ENCODE measurements at places on chromosomes 1 and 21.

DNA sequence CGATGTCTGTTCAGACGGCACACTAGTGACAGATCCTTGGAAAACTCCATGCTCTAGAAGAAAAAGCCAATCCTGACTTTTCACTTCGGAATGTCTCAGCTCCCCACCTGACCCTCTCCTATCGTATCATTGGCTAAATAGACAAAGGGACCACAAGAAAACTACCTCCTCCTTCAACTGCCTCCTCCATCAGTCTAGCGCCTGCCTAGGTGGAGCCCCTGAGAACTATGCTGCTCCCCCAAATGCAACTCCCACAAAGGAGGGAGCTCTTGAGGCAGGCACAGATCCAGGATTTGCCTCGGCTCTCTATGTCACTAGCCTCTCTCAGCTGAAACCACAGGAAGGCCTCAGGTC is 148.4 kb downstream of the TOMM20 start:
- DNase-seq: no peak

DNA sequence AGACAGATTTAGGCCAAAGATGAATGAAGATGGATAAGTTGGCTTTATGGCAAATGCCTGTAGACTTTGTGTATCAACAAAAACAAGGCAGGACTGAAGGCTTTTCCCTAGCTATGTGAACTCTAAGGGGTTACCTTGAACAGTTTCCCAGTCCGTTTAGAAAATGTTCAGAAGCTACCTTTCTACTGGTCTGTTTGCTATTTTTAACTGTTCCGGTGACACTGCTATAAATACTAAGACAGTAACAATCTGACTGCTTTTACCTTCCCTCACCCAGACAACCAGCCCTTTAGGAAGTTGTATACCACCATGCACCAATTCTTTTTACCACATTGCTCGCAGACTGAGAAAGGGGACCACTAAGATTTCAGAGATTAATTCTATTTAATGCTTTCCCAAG is 102.2 kb downstream of the PHTF1 start:
- no peak for DNase-seq

DNA sequence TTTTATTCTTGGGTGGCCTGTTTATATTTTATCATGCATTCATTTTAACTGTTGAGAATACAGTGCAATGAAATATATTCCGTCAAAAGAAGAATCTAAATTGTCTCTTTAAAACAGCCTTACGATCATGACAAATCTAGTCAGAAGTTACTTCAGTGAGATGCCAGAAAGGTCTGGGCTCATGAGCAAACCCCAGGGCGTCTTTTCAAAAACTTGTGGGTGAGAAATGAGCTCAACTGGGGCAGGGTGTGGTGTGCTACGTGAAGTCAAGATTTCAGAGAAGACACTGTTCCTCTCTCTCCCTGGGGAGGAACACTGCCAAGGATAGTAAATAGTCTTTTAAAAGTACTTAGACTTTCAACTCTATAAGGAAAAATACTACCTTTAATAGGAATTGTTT is 13.4 kb upstream of the UAP1 start:
- DNase-seq: peak; percentile 81

GRCh38 chr1:207863893-207864535 is 46.9 kb downstream of the CD34 start:
- no peak for DNase-seq

GRCh38 chr1:9263276-9263855 is 28.8 kb downstream of the H6PD start:
- DNase-seq: no peak

- DNase-seq: peak; percentile 10
Observed at GRCh38 chr1:83555871-83556270, 443.1 kb downstream of the TTLL7 start.

GRCh38 chr1:51032936-51033335 is 62.9 kb downstream of the CDKN2C start:
- no peak for DNase-seq

DNA sequence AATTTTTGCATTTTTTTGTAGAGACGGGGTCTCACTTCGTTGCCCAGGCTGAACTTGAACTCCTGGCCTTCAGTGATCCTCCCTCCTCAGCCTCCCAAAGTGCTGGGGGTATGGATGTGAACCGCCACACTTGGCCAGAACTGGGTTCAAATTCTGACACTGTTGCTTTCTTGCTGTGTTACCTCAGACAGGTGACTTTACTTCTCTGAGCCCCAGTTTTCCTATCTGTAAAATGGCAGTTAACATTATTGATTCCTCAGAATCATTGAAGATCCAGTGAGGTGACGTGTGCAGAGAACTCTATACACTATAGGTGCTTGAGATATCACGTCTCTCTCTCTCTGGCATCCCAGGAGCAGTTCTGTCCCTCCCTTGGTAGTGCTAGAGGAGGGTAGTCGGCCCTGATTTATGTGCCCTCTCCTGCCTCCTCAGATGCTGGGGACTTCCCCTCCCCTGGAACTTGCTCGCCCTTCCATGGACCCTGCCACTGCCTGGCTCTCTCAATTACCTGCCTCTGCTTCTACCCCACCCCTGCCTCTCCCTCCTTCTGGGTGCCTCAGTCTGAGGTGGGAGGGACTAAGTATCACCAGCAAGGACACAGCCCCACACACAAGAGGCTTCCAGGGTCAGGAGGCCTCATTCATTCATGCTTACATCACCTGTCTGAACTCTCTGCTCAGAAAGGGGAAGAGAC is 2.8 kb upstream of the HPCA start:
- no peak for DNase-seq

DNA sequence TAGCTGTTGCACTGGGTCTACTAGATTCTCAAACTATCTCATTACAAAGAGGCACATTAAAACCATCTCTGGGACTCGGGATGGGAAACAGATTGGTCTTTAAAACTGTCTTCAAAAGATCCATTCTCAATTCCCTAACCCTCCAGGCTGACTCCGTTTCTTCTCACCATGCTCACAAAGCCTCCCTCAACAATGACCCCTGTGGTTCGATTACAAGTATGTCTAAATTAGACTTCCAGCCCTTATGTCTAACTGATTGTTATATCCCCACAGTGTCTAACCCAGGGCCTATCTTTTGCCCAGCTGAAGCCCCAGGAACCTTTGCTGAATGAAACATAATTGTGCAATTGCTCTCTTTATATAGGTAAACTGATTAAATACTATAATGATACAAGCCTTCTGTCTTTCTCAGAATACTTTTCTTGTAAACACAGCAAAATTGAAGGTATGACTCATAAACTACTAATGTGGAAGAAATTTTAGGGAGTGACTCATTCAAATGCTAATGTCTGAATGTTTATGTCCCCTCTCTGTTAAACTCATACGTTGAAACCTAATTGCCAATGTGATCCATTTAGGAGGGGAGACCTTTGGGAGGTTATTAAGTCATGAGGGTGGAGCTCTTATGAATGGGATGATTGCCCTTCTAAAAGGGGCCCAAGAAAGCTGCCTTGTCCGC is 65.6 kb upstream of the DAB1 start:
- peak; percentile 57 for DNase-seq

GRCh38 chr21:34141373-34141772 is 68.0 kb downstream of the MRPS6 start:
- no peak for DNase-seq

- peak; percentile 25 for DNase-seq
Observed at GRCh38 chr21:28142697-28143096, 850.0 kb downstream of the LTN1 start.

GRCh38 chr21:41684381-41685245 is 82.2 kb downstream of the RIPK4 start:
- peak; percentile 64 for DNase-seq

GRCh38 chr1:21522525-21523038 is 13.4 kb downstream of the ALPL start:
- DNase-seq: no peak

- no peak for DNase-seq
Observed at GRCh38 chr1:109901524-109902145, 9.0 kb upstream of the CSF1 start.

DNA sequence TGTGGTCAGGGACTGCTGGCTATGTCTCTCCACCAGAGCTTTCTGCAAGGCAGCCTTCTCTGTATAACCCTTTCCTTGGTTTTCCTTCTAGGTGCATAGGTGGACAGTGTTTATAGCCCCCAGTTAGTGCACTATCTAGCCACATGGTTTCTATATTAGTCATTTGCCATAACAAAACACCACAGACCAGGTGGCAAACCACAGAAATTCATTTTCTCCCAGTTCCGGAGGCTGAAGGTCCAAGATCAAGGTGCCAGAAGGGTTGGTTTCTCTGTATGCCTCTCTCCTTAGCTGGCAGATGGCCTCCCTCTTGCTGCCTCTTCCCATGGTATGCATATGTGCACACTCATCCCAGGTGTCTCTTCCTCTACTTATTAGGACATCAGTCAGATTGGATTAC is 106.4 kb downstream of the KAZN start:
- no peak for DNase-seq

DNA sequence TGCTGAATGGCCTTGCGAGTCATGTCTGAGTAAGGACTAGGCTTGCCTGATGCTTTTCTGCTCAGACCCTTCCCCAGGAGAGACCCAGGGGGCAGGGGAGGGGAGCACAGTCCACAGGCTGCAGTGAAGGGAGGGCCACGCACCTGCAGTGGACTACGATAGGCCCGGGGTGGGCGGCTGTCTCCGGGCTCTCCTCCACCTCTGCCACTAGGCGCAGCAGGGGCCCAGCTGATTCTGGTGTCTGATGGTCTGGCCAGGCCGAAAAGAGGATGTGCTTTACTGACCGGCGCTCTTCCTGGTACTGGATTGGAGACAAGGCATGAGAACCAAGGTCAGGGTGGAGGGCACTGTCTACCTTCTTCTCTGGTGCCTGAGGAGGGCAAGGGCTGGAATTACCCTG is 7.9 kb upstream of the ARL8A start:
- DNase-seq: no peak

DNA sequence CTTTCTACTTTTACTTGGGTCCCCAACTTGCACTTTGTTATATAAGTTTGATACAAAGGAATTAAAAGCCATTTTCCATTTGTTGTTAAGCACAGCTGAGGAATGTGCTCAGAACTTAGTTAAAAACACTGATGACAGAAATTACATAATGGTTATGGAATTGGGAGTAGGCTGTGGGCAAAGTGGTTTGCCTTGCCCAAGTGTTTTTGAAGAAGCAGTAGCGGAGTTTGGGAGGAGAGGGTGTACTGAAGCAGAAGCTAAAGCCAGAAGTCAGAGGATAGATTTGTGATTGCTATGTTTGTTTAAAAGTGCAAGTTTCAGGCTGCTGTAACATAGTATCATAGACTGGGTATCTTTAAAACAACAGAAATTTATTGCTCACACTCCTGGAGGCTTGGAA is 391.8 kb downstream of the DUSP10 start:
- peak; percentile 22 for DNase-seq

- peak; percentile 42 for DNase-seq
Observed at GRCh38 chr1:110433803-110434202, 17.1 kb upstream of the PROK1 start.

- DNase-seq: no peak
Observed at GRCh38 chr1:223203034-223203408, 60.0 kb upstream of the TLR5 start.

DNA sequence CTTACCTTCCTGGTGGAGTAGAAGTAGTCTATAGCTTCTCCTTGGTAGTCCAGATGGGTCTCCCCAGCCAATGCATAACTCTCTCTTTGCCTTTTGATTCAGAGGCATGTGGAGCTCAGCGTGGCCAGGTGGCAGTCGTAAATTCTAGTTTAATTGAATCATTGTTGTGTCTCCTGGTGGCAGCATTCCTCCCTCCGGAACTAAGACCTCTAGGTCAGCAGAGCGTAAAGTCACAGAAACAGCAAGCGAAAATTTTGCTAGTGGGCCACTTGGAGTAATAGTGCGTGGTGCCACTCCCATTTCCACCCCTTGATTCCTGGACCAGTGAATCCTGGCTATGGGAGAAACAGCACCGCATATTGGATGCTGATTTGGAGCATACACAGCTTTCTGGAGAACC is 3.9 kb upstream of the TMPRSS2 start:
- no peak for DNase-seq

DNA sequence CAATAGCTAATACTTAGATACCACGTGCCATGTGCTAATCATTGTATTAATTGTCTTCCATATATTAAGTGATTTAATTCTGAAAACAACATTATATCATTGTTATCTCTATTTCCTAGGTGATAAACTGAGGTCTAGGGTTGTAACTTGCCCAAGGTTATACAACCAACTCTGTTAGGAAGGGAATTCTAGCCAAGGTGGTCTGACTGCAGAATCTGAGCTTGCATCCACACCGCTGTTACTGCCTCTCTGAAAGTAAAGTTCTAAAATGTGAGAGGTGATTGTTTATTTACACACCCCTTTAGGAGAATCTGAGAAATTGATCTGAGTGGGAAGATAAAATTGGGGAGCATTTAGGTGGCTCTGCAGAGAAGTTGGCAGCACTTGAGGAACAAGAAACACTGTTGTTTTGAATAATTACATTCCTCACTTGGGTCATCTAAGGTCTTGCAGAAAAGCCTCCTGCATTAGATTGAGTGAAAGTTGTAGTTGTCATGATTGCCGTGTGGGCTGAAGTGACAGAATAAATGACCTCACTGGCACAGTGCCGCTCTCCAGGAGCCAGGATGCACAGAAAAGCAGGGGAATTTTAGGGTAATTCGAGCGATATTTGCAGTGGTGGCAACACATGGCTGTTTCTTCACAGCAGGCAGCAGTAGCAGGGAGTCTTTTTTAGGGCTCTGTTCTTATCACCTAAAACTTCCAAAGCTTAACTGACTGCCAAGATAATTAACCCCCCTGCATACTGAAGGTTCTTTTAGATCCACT is 121.7 kb downstream of the ADGRL4 start:
- DNase-seq: peak; percentile 12

GRCh38 chr1:244234009-244234643 is 183.0 kb downstream of the ZBTB18 start:
- DNase-seq: no peak

DNA sequence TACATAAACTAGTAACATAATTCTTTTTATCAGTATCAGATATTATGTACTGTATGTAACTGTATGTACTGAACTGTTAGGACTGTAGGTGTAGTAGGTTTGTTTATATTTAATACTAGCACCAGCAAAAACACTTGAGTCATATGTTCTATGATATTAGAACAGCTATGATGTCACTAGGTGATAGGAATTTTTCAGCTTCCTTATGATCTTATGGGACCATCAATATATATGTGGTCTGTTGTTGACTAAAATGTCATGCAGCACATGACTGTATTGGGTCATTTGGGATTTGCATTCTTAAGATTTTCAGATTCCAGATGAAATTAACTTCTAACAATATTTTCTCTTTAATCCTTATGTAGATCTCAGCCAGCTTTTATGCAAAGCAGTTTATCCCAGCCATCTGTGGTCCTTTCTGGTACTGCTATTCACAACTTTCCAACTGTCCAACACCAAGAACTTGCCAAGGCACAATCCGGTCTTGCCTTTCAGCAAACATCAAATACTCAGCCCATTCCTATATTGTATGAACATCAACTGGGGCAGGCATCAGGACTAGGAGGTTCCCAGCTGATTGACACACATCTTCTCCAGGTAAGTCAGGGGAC is 38.3 kb upstream of the MYOCOS start:
- no peak for DNase-seq

All from GM03348 (cell line).